ENCODE measurements at places on chromosomes 7 and 10.

GRCh38 chr10:47176206-47176902, 123.6 kb upstream of the GDF10 start:
- no peak for DNase-seq

- no peak for DNase-seq
These were observed 682.8 kb downstream of the MAGI2 start for GRCh38 chr7:78770422-78771410.

GRCh38 chr7:157544980-157545680, 208.3 kb downstream of the DNAJB6 start:
- no peak for DNase-seq

- DNase-seq = no peak
These were observed 8.9 kb downstream of the TMEM176B start for GRCh38 chr7:150791304-150791703.
